ENCODE measurements at places on chromosomes 5 and 9.

GRCh38 chr5:32098890-32099310, 75.2 kb downstream of the GOLPH3 start:
- DNase-seq = no peak

- no peak for DNase-seq
Observed at GRCh38 chr9:79774356-79774755, 202.6 kb downstream of the TLE4 start.

DNA sequence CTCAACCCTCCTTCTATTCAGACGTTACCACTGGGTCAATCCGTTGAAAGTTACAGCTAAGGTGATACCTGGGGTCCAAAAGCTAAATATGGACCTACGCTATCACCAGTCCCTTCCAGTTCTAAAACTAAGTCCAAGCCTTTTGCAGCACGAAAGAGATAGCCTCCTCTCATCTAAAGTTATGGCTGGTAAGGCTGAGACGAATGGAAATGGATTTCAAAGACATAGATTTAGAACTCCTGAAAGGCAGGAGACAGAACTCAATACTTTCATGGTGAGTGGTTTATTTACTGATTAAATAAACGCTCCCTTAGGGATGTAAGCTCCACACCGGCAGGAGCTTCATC, 751 bp upstream of the RIC1 start:
- DNase-seq = no peak

GRCh38 chr9:135743546-135744332, 41.8 kb downstream of the KCNT1 start:
- no peak for DNase-seq

- no peak for DNase-seq
Observed at GRCh38 chr9:114363424-114363823, 24.4 kb downstream of the AKNA start.

DNA sequence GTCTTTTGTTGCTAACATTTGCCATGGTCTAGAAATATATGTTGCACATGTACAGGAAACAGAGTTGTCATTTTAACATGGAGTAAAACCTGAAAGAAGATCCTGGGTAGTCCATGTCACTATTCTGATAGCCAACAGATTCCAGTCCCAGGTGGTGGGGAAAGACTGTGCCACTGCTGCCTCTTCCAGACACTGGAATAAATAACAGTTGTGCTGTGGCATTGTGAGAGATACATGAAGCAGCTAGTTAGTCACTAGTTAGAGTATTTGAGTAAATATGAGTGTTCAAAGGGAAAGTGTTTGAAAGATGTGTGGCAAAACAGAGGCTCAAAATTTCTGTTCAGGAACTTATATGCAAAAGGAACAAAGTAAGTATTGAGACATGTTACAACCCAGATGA, 1408.3 kb downstream of the EFNA5 start:
- DNase-seq = no peak

DNA sequence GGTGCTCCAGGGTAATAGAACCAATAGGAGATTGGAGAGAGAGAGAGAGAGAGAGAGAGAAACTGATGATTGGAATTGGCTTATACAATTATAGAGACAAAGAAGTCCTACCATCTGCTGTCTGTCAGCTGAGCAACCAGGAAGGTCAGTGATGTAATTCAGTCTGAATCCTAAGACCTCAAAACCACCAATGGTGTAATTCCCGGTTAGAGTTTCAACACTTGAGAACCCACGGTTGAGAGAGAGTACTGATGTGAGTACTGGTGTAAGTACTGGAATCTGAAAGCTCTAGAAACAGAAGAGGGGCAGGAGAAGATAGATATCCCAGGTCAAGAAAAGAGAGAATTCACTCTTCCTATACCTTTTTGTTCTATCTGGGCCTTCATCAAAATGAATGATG, 775.8 kb downstream of the EFNA5 start:
- peak; percentile 76 for DNase-seq

- no peak for DNase-seq
Observed at GRCh38 chr9:124776954-124777648, at the start of gene OLFML2A. OLFML2A (plus strand) TSS chr9:124777133; CDS start chr9:124777271, 138 bp downstream.

DNA sequence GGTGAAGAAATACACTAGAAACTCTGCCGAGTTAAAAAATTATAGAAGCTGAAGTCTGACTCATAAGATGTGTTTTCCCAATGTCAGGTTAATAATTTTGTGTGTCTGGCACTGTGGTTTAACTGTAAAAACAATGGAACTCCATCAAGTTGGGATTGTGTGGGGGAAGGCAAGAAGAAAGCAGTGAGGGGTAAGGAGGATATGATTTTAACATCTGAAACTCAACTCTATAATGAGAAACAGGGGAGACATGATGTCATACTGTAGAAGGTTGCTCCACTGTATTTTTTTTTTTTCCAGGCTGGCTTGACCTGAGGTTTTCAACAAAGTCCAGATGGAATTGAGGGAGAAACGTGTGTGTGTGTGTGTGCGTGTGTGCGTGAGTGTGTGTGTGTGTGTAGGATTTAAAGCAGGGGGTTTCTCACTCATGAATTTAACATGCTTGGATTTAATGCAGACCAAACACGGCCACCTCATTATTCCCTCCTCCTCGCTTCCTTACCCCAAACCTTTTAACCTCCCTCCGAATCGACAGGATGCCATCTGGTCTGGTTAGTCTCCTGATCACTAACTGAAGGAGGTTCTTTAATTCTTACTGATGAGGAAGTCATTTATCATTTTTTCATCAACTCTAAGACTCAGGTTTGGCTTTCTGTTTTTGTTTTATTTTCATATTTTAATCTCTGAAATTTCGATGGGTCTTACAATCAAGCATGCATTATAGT, 140.2 kb upstream of the LPAR1 start:
- DNase-seq = peak; percentile 28

- peak; percentile 51 for DNase-seq
Observed at GRCh38 chr5:139654871-139655491, 6.8 kb downstream of the CXXC5 start.

DNA sequence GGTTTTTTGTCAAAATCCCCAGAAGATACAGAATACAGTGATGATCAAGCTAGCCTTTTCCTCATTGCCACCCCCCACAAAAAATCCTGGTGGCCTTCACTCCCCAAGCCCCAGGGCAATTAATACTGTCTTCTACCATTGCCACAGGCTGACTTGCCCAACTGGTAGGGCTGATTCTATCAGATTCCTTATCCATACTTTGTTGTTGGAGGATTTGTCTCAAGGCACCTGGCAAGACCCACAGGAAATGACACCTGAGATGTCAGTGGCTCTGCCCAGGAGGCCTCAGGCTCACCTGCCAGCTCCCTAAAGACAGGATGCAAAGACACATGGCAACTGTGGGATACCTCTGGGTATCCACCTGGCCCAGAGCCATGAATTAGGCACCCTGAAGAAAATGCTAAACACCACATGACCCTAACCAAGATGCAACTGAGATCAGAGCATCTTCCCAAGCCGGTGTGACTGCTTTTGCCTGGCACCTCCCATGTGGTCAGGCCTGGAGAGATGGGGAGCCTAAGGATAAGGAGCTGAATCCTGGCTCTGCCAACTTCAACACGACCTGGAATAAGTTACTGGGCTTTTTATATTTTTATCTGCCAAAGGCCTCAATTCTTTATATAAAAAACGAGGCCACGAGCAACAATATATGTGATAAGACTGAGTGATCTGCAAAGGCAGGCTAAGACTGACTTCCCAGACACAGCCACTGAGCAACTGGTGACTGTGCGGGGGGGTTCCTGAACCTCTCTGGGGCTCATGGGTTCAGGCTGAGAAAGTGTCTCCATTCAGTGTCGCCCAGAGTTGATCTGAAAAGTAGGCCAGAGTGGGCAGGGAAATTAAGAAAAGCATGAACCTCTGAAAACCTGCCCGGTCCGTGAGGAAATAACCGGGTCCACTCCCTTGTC, 944 bp downstream of the ATOX1 start:
- DNase-seq = peak; percentile 40

DNA sequence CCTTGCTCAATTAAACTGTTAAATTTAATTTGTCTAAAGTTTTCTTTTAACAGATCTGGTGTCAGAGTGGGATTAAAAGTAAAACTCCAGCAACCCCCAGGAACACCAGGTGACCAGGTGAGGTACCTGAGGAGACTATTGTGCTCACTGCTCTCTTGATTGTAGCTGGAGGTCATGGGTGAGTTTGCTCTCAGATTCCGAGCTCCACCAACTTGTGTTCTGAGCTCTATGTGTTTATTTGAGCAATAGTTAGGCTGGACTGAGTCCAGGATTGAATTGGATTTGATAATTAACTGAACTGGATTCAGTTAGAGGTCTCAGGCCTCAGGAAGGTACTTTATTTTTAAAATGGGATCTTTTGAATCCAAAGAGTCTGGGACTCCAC, 17.9 kb upstream of the SCGB3A2 start:
- no peak for DNase-seq

DNA sequence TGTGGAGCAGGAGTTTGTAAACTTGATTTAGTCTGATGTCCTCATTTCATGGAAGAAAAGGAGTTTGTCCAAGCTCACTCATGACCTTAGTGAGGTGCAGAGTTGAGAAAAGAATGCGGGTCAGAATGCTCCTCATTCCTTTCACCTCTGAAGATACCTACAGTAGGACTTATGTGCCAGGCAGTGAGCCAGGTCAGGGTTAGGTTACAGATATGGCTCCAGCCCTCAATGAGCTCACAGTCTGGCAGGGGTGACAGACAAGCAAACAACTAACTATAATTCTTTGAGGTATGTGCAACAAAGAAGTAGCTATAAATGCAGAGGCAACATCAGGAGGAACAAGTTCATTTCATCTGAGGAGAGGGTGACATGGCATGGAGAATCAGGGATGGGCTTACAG, 102.5 kb downstream of the SPATA31D1 start:
- no peak for DNase-seq

DNA sequence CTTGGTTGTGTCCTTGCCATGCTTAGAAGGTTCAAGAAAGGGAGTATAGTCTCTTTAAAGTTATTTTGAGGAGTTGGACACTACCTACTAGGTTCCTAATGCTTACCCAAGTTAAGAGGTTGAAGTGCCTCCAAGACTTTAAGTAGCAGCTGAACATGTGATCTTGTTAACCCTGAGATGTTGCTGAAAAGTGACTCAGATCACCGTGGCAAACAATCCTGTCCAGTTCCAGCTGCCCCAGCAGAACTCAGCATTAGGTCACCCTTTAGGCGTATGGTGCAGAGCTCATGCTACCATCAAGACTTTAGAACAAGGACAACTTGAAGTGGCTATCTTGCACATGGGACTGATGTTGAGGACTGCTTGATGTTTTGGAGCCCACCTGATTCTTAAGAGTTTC, 22.5 kb downstream of the ZNF462 start:
- DNase-seq = peak; percentile 91

- DNase-seq = no peak
Observed at GRCh38 chr5:12934722-12935121, 1009.8 kb downstream of the DNAH5 start.

DNA sequence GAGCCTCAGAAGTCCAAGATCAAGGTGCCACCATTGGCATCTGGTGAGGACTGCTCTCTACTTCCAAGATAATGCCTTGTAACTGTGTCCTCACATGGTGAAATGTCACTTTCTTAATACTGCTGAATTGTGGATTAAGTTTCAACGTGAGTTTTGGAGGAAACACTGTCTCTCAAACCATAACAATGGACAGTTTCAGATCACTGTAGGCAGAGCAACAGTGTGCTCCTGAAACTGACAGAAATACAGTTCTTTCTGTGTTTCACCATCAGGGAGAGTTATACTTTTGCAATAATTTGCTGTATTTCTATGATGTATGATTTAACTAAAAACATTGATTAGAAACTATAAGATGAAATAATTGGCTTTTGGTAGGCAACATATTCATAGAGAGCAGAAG, 1780.5 kb upstream of the CDH6 start:
- no peak for DNase-seq

- DNase-seq = peak; percentile 44
Observed at GRCh38 chr5:135367076-135367475, 32.0 kb downstream of the MACROH2A1 start.

DNA sequence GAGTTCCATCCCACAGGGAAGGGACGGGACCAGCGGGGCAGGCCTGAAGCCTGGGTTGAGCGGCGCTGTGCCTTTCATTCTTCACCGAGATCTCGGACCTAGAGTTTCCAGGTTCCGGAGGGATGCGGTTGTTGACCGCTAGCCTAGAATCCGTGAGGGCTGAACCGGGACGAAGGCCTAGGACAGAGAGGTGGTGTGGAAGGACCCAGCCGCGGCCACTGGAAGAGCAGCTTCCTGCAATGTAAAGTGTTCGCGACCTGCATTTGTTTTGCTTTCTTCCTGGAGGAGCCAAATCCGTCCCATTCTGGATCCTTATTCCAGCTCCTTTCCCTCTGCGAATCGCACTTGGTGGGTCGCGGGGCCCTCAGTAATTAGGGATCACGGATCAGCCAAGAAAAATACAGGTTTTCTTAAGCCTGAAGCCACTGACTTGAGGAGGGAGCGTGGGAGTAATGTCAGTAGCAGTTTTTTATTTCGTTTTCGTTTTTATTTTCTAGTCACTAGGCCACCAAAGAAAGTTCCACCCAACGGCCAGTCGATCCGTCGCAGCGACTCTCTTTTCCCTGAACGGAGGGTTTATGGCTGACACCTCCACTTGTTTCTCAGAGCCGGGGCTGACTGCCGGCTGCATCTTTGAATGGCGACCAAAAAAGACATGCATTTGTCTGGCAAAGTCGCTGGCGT, 48.6 kb downstream of the ANXA2R start:
- no peak for DNase-seq

GRCh38 chr5:173493040-173493439, 123.4 kb downstream of the BOD1 start:
- no peak for DNase-seq
